ENCODE measurements at places on chromosomes 3 and 15.

DNA sequence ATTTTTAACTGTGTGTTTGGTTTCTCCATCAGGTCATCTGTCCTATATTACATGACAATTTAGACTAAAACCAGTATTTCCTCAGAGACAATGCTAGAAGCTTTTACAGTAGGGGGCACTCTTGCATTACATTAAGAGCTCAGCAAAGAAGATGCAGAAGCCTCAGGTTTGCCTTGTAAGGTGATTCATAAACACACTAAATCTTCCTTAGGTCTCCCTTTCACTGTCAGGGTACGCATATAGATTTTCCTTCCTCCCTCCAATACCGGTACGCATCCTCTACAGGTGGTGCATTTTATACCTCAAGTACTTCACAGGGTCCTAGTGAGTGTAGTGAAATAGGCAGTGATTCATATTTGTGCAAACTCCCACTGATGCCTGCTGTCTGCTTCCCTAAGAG, 46.5 kb downstream of the CD86 start:
- peak; percentile 9 for DNase-seq

DNA sequence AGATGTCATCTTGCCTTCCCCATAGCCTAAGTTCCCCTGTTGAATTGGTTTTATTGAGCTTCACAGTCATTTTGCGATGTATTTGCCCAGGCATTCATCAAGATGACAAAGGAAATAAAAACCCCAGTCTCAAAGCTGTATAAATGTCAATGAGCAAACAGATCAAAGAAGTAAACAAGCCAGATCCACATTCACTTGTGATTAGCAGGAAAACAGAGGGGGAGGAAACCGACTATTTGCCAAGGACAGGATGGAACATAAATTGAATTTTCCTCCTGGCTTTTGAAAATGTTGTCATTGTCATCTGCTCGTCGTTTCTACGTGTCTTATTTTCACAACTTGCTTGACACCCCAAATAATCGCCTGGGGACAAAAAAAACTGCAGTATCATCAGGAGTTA, 83.5 kb downstream of the SV2B start:
- DNase-seq: no peak

DNA sequence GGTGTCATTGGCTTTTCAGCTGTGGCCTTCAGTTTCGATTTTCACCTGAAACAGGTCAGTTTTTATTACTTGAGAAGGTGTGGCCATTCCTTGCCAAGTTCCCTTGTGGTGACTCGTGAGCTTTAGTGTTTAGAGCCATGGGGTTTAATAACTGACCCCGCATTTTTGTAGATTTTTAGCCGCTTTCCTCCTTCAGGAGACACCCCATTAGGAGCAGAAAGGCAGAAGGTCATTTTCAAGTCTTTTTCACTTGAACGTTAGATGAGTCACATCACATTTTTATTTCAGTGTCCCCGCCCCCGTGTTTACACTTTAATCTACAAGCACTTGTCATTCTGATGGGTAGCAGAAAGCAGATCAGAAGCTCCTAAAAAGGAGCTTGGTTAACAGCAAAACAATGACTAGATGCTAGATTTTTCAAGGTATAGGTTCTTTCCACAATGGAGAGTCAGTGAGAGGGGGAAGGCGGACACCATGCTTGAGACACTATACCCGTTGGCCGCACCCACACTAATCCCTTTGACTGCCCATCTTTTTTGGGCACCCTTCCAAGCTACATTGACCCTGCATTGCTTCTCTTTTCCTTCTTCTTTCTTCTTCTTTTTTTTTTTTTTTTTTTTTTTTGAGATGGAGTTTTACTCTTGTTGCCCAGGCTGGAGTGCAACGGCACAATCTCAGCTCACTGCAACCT, 132.7 kb downstream of the GHSR start:
- peak; percentile 32 for DNase-seq

DNA sequence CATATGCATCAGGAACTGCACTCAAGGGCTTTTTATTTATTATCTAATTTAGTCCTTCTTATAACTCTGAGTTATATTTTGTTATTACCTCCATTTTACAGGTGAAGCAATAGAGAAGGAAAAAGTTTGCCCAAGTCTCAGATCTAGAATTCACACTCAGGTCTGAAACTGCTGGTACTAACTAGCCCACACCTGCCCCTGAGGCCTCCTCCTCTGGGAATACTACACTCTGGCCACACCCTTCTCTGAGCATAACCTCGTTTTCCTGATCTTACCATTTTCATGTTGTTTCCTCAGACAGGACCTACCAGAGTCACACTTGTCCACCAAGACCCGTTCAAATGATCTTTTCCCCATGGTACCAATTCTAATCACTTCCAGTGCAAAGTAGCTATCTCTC, 94.1 kb upstream of the CHRM5 start:
- no peak for DNase-seq

GRCh38 chr15:63436872-63437375, 55.3 kb upstream of the CA12 start:
- peak; percentile 93 for DNase-seq

GRCh38 chr15:81473177-81473576, 99.2 kb upstream of the TMC3 start:
- DNase-seq: no peak

GRCh38 chr3:53650424-53650823, 156.0 kb downstream of the CACNA1D start:
- DNase-seq: no peak

DNA sequence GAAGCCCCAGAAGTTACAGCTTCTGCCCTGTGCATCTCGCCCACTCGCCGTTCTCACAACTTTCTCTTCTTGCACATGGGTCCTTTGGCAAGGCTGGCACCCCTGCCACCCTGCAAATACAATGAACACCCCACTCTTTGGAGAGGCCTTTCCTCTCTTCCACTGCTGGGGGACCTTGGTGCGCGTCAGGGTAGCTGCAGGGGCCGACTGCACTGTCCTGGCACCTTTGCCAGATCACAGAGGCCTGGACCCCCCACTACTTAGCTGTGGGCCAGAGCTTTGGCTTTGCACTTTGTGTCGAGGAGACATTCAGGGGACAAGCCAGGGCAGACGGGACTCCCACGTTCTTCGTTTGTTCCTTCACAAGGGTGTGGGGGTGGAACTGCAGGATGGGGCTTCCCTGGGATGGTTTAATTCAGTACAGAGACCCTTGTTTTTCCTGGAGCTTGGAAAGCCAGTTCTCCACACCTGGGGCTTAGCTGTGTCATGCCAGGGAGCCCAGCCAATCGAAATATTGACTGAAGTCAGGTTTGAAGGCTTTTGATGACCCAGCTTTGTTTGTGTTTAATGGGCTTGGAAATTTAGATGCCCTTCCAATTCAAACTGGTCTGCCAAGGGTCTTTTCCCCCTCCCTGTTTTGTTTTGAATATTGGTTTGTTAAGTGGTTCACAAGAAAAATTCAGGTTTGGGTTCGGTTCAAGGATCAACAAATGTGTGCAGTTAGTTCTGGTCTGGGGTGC, 256.1 kb upstream of the TLE3 start:
- no peak for DNase-seq

- no peak for DNase-seq
Observed at GRCh38 chr3:100333970-100334487, 528 bp upstream of the NIT2 start.

GRCh38 chr3:37813403-37813802, 48.3 kb upstream of the CTDSPL start:
- DNase-seq: no peak

DNA sequence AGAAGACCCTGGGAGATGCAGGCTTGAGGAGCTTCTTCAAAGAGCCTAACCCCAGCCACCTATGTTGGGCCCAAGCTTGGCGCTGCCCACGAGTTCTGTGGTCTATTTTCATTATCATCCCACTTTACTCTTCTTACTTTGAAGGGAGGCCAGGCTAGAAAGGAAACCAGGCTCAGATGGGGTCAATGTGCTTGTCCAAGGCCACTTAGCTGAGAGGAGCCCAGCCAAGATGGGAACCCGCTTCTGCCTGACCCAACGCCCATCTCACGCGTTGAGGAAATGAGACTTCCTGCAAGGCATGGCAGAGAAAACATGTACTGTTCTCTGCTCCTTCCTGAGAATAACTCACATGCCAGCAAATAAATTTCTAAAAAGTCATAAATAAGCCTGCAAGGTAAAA, 486.3 kb upstream of the PROK2 start:
- no peak for DNase-seq

GRCh38 chr15:58929891-58930416, 3.5 kb downstream of the SLTM start:
- DNase-seq: no peak

GRCh38 chr15:77634266-77634962, 1.7 kb upstream of the LINGO1 start:
- DNase-seq: peak; percentile 40

DNA sequence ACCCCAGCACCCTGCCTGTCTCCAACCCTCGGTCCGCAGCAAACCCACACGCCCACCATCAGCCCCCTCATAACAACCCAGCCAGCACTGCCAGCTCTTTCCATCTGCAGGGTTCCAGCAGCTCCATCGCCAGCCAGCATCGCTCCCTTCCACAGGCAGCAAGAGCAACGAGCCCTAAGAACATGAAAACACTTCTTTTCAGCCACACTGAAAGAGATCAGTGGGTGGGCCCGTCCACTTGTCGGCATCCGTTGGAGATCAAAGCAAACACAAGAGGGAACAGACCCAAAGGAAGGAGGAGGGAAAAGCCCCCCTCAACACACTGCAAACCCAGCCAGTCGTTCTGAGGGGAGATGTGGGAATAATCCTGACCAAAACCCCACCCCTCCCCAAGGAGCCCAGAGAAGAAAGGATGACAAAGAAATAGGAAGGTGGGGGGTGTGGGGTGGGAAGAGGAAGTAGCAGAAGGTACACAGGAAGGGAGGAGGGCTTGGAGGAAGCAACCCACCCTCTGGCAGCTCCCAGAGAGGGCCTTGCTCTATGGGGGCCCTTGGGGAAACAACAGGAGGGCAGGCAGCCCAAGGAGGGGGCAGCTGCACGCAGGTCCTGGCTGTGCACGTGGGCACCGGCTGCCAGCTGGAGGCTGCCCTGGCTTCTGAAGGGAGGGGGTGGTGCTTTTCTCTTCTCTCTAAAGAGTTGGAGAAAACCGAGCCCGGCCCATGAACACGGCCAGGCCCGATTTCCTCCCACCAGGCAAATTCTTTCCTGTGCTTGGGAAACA, 473.6 kb upstream of the PROK2 start:
- DNase-seq: no peak

GRCh38 chr3:38479431-38480092, 16.6 kb upstream of the EXOG start:
- DNase-seq: peak; percentile 59

- peak; percentile 4 for DNase-seq
Observed at GRCh38 chr3:108524537-108524936, 14.1 kb upstream of the MYH15 start.

DNA sequence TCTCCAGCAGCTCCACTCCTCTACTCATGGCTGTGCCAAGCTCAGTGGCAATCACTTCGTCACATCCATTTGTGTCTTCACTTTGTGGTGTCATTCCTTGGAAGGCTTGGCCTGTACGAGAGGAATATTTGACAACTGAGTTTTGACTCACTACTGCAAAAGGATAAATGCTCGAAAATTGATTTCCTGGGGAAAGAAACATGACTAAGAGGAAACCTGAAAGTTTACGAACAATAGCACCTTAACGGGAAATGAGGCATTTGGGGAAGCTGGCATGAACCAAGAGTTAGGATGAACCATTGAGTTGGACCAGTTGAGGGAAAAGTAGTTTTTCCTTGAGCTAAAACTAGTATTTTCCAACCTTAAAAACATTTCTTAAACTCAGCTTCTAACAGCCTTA, 74.2 kb upstream of the ABHD17C start:
- no peak for DNase-seq

- DNase-seq: peak; percentile 40
Observed at GRCh38 chr15:48717458-48717857, 71.9 kb upstream of the FBN1 start.

DNA sequence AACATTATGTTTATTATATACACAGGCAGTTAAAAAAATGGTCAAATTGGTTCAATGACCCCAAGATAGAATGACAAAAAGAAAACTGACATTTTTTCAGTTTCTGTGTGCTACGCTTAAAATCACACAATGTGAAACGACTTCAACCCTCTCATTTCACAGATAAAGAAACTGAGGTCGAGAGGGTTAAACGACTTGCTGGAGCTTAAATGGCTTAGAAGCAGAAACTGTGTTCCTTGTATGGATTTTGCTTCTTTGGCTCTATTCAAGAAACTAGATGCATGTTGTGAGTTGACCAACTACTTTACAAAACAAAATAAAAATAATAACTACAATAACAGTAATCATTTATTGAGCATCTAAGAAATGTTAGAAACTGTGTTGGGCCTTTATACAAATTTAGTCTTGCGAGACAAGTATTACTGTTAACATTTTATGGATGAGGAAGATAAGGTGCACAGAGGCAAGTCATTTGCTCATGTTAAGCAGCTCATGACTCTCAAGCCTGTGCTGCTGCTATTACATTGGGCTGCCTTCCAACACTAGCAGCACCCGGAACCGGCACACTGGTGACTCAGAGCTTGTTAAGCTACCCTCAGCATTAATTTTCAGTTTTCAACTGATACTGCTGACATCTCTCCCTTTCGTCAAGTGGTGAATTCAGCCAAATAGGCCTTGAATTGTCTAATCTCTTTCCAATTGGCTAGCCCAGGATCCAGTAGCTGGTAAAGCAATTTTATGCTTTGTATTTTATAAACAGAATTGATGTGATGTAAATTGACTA, 487.6 kb downstream of the NAALADL2 start:
- peak; percentile 92 for DNase-seq

GRCh38 chr3:198071602-198072287, 111.7 kb downstream of the LMLN start:
- DNase-seq: peak; percentile 89

GRCh38 chr3:13535526-13535875, 13.4 kb upstream of the FBLN2 start:
- no peak for DNase-seq

GRCh38 chr3:118187221-118187620, 847.4 kb downstream of the IGSF11 start:
- DNase-seq: no peak

GRCh38 chr15:51067510-51067909, 27.2 kb downstream of the TNFAIP8L3 start:
- DNase-seq: no peak

DNA sequence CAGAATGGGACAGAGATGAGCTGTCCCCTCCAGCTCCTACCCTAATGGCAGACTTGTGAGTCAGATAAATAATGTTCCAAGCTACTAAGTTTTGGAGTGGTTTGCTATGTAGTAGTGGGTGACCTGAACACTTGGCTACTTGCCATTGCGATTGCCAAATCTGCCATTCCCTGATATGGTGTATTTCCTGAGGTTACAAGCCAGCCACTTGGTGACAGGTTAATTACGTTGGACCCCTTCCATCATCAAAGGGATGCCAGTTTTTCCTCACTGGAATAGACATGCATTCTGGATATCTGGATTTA, 33.6 kb downstream of the MORF4L1 start:
- peak; percentile 86 for DNase-seq

Measured in fibroblast of skin of scalp (primary cell).